A549 treated with dexamethasone at 1 μM for 4 hours (cell line): ENCODE measurements at places on chromosomes 5 and 9. TPM values are rescaled to one million over a fixed set of nuclear protein-coding genes. Genes with fewer than 3 reads are reported as not detected.

Gene IFNK
- total RNA-seq = 0.13 TPM in 1 of 5 replicates, not detected in the others

Gene MEIKIN
- not detected in 5 replicates for total RNA-seq

Gene SH3GL2
- total RNA-seq = 0.05 to 0.17 TPM (median 0.08 TPM) in 5 replicates

Gene OR2K2
- total RNA-seq = not detected in 5 replicates

Gene EHMT1
- total RNA-seq = 35.2 to 55.1 TPM (median 50.6 TPM) in 5 replicates

Gene SLC6A19
- 0.32 to 0.66 TPM (median 0.64 TPM) in 5 replicates for total RNA-seq

Gene RASGRF2
- total RNA-seq = 1.1 to 1.5 TPM (median 1.4 TPM) in 5 replicates

Gene ATP10B
- total RNA-seq = not detected in 5 replicates

Gene EIF4EBP3
- 1.3 to 3.1 TPM (median 1.8 TPM) in 5 replicates for total RNA-seq

Gene SPINK1
- 0.54 to 1.4 TPM (median 0.82 TPM) in 5 replicates for total RNA-seq

Gene AGXT2
- total RNA-seq = not detected in 5 replicates

Gene CCDC152
- total RNA-seq = 0.06 TPM in 1 of 5 replicates, not detected in the others

Gene CSF2
- total RNA-seq = 0.14 to 0.21 TPM (median 0.16 TPM) in 3 of 5 replicates, not detected in the others

Gene FIBCD1
- 11.8 to 23.1 TPM (median 20.8 TPM) in 5 replicates for total RNA-seq

Gene MCC
- 0.12 to 0.38 TPM (median 0.26 TPM) in 5 replicates for total RNA-seq

Gene APBA1
- total RNA-seq = 0.13 to 0.68 TPM (median 0.15 TPM) in 5 replicates

Gene STK32A
- 0.18 to 0.30 TPM (median 0.25 TPM) in 5 replicates for total RNA-seq

Gene RASEF
- 5.1 to 8.3 TPM (median 7.3 TPM) in 5 replicates for total RNA-seq

Gene POLK
- total RNA-seq = 8.3 to 14.4 TPM (median 12.1 TPM) in 5 replicates

Gene PHF24
- total RNA-seq = 0.08 to 0.19 TPM (median 0.14 TPM) in 5 replicates

Gene GCNT1
- total RNA-seq = 3.4 to 5.4 TPM (median 4.5 TPM) in 5 replicates

Gene SLCO6A1
- not detected in 5 replicates for total RNA-seq

Gene TLR4
- 0.06 to 0.20 TPM (median 0.13 TPM) in 5 replicates for total RNA-seq
